ENCODE measurements at places on chromosomes 16 and 17.
A peak's percentile ranks its signal among the peaks of the same experiment; 100 is the strongest.

GRCh38 chr17:60391471-60392041 is 377 bp downstream of the USP32 start:
- no peak for DNase-seq

- DNase-seq = no peak
Measured at GRCh38 chr16:66651965-66652364, 44.6 kb downstream of the CMTM4 start.

- DNase-seq = peak; percentile 78
Measured at GRCh38 chr17:4903051-4903818, at the start of gene CHRNE. Gene CHRNE, minus strand, starts transcription at chr17:4903098. Its CDS starts 35 bp downstream, at chr17:4903063.

DNA sequence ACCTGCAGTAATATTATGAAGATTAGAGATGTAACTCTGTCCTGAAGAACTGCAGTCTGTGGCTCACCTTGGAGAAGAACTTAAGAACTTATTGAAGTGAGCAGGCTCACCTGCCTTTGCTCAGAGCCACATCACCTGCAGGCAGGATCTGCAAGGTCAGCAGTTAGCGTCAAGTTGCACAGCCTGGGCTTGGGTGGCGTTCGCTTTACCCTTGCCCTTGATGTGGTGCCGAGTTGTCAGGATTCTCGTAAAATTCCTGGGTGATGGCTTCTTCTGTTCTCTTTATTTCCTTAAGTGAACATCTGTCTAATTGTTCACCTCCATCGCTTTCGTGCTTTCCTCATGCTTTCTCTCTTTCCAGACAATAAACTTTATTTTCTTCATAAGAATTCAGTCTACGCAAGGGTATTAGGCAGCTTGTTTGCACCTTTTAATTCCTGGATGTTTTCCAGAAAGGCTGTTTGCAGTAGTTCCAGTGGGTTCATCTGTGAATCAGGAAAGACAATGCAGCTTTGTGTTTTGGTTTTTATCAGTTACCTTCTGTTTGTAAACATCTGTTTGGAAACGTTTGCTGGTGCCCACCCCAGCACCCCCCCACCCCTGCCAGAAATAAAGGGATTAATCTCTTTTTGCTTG is 254.3 kb downstream of the WWOX start:
- no peak for DNase-seq

DNA sequence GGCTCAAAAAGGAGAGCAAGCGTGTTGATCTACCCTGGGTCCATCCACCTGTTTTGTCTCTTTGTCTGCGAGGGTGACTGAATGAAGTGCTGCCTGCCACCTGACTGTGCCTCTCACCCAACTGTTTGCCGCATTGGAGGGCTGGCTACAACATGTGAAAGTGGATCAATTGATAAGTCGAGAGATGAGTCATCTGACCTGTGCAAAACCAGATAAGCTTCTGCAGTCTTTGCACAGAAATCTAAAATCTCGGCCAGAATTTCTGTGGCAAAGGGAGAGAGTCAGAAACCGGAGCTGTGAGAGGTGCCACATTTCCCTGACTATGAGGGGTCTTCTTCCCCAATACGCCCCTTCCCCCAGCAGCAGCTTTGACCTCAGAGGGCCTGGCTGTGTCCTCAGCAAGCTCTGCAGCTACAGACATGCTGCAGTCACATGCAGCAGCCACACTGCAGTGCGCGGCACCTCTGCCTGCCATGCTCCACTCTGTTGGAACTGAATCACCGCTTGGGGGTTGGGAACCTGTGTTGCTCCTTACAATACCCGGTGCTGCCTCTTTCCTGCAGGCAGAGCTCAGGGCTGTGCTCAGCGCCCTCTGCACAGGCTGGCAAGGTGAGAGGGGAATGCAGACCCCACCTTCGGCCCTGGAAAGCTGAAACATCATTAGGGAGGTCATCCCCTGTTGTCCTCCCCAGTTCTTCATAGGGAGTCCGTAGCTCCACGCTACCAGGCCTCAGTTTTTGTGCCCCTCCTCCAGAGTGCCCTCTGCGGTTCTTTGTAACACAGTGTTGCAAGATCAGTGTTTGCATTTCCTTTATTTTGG is 16.2 kb upstream of the HAS3 start:
- peak; percentile 61 for DNase-seq

DNA sequence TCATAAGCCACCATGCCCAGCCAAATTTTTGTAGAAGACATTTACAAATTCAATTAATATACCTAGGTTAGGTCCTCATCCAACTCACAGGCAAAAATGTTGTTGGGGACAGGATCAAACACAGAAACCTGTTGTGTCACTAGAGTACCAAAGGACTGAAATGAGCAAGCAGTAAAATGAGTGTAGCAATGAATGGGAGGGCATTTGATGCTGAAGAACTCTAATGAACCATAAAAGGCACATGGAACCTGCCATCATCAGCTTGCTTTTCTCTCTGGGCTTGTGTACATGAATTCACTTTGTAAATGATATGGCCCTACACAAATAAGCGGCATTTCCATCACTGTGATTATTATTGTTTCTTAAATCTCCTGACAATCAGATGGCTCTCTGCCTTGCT is 17.8 kb downstream of the USP31 start:
- DNase-seq = no peak

- DNase-seq = no peak
Measured at GRCh38 chr17:78576389-78577112, 645 bp downstream of the DNAH17 start.

DNA sequence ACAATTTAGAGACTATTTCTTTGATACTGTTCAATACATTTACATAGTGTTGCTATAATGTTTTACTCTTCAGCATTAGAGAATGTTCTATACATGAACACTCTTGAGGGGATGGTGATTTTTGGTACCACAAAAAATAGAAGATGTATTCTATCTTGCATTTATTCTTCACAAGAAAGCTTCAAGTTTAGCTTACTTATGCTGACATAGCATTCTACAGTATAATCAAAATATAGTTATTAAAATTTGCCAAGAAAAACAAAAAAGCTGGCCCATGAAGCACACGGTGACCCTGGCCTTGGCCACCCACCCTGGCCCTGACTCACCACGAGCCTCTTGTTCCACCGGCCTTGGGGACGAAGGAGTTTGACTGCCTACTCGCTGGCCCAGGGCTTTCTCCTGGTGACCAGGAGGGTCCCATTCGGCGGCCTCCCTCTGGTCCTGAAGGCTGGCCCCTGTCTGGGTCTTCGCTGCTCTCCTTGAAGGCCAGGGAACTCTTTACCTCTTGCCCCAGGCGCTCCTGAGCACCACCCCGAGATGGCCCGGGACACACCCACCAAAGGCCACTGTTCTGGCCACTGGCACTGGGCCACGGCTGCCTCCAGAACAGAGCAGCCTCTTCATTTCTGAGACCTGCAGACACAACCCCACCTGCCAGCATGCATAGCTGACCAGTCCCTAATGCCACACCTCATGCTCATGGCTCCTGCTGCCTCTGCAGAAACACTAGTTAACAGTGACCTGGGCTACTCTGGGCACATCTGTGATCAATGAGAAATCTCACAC is 22.5 kb upstream of the ICAM2 start:
- DNase-seq = peak; percentile 66

- DNase-seq = no peak
Measured at GRCh38 chr16:87295259-87295658, 21.9 kb downstream of the C16orf95 start.

DNA sequence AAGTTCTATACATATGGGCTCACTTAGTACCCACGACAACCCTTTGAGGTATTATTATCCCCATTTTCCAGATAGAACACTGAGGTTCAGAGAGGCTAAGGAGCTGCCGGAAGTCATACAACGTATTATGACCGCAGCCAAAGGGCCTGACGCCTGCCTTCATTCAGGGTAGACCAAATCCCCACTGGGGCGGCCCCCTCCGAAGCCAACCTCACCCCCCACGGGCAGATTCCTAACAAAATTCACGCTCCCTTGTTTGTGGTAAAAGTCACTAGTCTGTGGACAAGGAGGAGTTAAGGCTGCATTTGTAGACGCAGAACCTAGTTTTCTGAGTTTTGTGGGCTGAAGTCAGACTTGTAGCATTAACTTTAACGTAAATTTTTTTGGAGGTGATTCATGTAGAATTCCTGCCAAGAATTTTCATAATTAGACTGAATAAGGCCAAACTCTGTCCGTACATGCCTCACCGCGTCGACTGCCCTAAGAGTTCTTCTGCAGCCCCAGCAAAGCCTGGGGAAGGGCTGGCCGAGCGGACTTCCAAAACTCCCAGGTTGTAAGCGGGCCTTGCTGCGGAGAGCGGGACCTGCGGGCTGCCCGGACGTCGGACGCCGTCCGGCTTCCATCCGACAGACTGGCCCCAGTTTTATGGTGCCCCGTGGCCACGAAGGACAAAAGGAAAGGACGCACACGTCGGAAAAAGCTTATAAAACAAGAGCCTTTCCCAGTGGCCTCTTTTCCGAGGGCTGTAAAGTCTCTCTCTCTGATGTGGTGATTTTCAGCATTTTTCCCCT is 75.7 kb downstream of the NXN start:
- no peak for DNase-seq

GRCh38 chr16:86755571-86756006 is 177.2 kb downstream of the FOXL1 start:
- no peak for DNase-seq

DNA sequence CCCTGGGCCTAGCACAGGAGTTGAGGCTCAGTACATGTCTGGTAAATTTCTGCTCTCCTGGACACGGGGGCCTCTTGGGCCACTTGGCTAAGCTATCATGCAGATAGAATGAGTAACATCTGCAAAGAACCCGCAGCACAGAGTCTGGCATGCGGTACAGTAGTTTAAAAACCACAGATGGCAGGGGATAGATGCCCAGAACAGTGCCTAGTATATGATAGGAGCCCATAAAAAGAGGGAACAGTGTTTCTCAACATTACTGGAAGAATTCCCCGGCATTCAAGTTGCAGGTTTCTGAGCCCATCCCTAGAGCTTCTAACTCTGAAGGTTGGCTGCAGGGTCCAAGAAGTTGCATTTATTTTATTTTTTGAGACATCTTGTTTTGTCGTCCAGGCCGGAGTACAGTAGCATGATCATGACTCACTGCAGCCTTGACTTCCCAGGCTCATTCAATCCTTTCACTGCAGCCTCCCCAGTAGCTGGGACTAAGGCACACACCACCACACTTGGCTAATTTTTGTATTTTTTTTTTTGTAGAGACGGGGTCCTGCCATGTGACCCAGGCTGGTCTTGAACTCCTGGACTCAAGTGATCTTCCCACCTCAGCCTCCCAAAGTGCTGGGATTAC is 5.8 kb downstream of the CDIPT start:
- peak; percentile 70 for DNase-seq

DNA sequence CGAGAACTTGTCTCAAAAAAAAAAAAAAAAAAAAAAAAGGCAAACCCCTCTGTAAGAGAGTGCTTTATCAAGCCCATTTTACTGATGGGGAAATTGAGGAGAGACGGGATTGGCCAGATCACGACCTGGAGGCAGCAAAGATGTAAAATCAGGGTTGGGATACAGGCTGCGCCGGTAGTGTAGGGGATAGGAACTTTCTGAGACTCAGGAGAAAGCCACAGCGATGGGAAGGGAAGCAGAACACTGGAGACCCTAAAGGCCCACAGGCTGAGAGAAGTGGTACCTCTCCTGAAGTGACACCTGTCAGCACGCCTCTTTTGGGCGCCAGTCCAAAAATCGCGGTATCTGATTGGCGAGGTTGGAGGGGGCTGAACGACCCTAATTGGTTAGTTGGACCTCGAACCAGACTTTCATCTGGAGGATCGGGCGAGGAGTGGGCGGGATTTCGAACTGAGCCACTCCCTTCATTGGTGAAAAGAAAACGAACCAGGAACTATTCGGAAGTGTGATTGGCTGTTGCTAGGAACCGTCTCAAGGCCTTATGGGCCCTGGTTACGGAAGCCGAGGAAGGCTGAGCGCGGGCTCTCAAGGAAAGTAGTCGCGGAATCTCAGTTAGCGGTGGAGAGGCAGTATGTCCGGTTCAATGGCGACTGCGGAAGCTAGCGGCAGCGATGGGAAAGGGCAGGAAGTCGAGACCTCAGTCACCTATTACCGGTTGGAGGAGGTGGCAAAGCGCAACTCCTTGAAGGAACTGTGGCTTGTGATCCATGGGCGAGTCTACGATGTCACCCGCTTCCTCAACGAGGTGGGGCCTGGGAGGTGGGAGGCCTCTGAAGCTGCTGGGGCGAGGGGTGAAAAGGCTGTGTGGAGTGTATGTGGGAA is at the start of gene CYB5B:
CYB5B (plus strand) TSS at position 567 of the 882 bp plus-strand sequence; CDS start at position 632, 65 bp downstream.
- peak; percentile 98 for DNase-seq

GRCh38 chr16:25750488-25751216 is 58.9 kb downstream of the HS3ST4 start:
- no peak for DNase-seq

DNA sequence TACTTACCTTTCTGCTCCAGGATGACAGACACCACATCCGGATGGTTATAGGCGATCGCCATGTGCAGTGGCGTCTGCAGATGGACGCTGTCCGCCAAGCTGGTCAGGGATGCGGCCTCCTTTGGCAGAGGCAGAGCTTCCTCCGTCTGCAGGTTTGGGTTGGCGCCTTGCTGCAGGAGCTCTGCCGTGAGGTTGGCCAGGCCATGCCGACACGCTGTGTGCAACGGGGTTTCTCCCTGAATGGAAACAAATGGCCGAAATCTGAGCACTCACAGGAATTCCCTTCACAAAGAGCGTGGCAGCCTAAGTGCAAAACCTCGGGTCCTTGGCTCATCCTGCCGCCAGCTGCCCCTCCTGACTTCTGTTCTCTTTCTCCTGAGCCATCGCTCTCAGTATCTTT is 41.8 kb downstream of the CYB5D2 start:
- DNase-seq = no peak

GRCh38 chr16:85969591-85969990 is 70.6 kb downstream of the IRF8 start:
- no peak for DNase-seq

GRCh38 chr16:2819179-2819938 is 2.3 kb downstream of the PRSS21 start:
- DNase-seq = no peak

DNA sequence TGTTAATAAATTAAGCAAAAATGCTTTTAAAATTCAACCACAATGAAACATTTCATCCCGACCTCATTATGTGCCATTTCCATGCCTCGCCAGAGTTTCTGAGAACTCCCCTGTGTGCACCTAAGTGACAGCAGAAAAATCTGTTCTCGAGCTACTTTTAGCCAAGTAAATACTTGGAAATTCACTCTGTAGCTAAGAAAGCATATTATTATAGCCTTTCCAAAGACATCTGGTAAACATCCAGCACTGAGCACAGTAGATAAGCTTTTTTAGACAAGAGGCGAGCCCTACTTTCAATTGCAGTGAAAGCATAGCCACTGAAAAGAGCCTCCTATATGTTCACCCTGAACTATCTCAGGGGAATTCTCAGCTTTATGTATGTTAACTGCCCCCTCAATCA is 242.8 kb upstream of the PSMD7 start:
- DNase-seq = no peak

GRCh38 chr16:7650431-7650830 is 317.8 kb downstream of the RBFOX1 start:
- DNase-seq = no peak
